ENCODE measurements at places on chromosomes 3 and 15. TPM values are rescaled to one million over a fixed set of nuclear protein-coding genes. Genes with fewer than 3 reads are reported as not detected.

GRCh38 chr3:169103951-169104941 is 559.3 kb downstream of the MECOM start:
- DNase-seq: no peak

GRCh38 chr3:152376351-152377183 is 107.8 kb downstream of the MBNL1 start:
- DNase-seq: no peak

DNA sequence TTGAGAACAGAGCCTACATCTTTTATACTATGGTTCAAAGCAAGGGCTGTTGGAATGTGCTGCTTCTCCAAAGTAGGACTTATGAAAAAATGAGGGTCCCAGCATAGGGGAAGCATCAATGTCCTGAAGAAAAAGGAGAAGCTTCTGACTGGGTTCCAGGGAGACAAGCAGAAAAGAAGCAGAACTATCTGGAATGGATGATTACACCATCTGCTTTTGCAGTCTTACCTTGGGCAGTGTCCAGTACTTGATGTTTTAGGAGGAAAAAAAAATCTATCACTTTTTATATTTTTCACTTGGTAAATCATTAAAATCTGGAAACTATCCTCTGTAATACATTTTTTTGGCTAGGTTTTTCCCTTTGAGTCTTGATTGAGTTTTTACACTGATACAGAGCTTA is 57.9 kb upstream of the DPH6 start:
- no peak for DNase-seq

DNA sequence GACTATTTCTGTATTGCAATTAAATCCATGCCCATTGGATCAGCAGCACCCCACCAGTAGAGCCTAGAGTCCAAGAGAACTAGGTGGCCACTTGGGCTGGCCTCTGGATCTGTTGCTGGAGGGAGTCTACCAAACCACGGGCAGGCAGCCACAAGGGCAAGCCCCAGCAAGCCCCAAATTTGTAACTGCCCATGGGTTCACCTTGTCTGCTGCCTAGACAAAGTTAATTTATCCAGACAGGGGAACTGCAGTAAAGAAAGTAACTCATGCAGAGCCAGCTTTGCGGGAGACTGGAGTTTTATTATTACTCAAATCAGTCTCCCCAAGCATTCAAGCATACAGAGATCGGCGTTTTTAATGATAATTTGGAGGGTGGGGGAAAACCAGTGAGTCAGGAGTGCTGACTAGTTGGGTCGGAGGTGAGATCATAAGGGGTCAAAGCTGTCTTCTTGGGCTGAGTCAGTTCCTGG is 74.0 kb upstream of the TERB2 start:
- DNase-seq: no peak

Gene GOLGA6A
- total RNA-seq: not detected

Gene GOLGA8B
- 24.6 TPM for total RNA-seq

Gene ELP6
- 16.7 TPM for total RNA-seq

Gene GOLGA8S
- 0.33 TPM for total RNA-seq

Gene ANKRD63
- total RNA-seq: 0.44 TPM
